ENCODE measurements at places on chromosomes 16 and 17. TPM values are rescaled to one million over a fixed set of nuclear protein-coding genes. Genes with fewer than 3 reads are reported as not detected.

DNA sequence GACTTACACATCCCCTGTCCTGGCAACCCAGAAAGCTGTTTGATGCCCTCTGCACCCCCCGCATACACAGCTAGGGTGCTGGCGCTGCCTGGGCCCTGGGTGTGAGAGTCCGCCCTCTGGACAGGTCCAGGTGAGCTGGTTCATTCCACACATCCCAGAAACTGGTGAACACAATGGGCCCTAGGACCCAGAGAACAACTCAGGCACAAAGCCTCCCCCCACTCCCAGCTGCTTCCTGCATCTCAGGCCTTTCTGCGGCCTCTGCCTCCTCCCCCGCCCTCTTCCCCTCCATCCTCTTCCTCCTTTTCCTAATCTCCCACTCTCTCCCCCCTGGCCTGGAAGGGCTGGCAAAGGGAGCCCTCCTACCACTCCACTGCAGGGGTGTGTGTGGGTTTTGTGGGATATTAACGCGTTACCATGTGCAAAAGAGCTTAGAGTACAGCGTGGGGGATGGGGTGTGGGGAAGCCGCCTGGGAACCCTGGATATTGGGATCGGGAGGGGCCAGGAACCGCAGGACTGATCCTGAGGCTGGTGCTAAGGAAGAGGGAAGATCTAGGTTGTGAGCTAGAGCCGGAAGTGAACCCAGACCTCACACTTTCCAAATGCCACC, 1.6 kb upstream of the PPP1R9B start:
- peak; percentile 83 for DNase-seq

DNA sequence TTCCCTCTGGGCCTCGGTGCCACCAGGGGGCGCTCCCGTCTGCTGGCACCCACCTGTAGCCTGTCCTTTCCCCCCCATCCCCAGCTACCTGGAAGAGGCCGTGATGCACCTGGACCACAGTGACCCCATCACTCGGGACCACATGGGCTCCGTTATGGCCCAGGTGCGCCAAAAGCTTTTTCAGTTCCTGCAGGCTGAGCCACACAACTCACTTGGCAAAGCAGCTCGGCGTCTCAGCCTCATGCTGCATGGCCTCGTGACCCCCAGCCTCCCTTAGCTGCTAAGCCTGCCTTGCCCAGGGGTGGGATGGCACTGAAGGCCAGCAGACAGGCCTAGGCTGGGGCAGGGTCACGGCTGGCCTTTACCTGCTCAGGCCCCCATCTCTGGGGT, 818 bp upstream of the NRN1L start:
- peak; percentile 76 for DNase-seq

Gene PLLP
- polyA plus RNA-seq, result 39.0 TPM

DNA sequence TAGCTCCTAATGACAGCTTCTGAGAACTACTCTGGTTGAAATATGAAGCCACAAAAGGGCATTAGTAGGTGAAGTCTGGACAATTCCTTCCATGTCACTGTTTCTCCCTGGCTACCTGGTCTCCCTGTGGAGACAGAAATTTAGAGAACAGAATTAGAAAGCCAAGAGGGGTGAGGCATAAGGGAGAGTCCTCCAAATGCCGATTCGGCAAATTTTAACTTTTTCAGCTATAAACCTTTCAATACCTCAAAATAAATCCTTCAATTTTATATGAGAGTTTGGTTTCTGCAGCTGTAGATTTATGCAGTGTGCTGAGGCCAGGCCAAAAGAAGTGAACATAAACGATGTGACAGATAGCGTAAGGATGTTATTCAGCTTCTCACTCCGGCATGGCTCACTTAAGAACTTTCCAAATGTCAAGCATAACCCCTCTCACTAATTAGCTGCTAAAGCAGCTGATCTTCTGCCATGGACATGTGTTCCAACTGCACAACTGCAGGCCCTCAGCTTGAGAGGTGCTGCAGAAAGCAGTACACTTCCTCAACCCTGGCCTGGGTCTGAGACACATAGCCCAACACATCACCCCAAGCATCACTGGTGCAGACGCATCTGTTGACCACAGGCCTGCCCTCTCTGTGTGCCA, 247.9 kb upstream of the SOX9 start:
- peak; percentile 5 for DNase-seq

Gene CACNG5
- not detected for polyA plus RNA-seq

DNA sequence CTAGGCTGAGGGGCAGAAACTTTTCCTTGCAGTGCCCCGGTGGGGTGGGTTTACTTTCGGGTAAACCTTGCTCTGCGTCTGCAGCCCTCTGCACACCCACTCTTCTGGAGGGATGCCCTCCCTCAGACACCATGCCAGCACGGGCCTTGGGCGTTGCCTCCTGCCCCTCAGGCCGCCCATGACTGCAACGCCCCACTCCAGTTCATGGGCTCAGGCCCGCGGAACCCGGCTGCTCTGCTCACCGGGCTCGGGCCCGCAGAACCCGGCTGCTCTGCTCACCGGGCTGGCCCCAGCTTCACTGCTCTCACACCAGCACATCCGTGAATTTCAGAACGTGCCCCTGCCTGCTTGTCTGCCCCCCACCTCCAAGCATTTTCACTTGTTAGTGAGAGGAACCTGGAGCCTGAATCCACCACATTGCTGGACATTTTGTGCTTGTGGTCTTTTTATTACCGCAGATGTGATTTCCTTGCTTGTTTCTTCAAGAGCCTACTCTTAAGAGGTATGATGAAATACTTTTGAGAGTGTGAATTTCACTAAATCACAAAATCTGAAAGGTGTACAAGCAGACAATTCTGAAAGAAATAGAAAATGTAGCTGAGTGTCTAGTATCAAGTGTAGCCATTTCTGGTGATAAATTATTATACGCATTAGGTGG, 130.9 kb downstream of the RPTOR start:
- DNase-seq, result no peak

GRCh38 chr17:67841992-67842391, 16.7 kb downstream of the BPTF start:
- DNase-seq, result no peak

Gene CARD14
- 10.5 TPM for polyA plus RNA-seq

DNA sequence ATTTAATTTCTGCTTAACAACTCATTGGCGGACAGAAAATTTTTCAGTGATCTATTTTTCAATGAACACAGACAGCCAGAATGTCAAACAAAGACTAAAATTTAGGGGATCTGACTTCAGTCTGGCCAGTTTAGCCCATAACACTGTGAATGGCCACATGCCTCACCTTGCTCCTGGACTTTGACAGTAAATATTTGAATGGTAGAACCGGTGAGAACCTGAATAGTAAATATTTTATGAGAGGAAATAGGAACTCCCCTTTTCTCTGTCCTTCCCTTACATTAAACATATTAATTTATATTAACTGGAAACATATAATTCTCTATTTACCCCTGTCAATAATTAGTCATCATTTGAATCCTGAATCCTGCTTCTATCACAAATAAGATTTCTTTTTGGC, 942.1 kb downstream of the KCNJ2 start:
- DNase-seq, result no peak

GRCh38 chr16:86100205-86101136, 201.5 kb downstream of the IRF8 start:
- DNase-seq, result peak; percentile 83

GRCh38 chr17:8147805-8148404, 4.3 kb downstream of the PER1 start:
- DNase-seq, result no peak

DNA sequence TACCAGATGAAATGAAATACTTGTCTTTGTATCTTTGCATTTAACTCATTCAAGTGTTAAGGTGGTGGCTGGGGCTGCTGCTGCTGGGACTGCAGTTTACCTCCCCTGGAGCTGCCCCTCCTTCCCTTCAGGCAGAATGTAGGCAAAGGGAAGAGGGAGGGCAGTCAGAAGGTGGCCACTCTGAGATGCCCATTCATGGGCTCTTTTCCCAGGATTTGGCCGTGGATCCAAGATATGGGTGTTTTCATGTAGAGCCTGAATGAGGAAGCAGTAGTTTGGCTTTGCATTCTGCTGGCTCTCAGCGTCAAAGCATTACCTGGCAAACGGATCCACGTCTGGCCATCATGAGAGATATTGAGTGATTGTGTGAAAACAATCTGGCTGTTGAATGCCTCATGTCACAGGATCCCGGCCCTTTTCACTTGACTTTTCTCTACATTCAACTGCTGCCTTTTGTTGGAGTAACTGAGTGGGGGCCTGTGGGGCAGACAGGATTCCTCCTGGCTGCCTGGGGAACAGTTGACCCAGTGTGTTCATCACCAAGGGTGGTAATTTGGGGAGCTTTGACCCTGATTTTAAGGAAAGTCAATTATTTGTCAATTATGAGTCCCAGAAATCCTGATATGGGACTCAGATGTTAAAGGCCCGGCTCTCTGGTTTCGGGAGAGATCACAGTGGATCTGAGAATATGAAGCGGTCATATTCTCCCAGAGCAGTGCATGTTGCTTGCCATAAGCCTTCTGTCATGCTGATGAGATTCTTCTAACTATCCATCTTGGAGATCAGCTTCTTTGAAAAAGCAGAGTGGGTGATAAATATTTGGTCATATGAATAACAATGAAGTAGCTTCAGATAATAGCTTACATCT, 236.8 kb downstream of the IRX3 start:
- DNase-seq, result no peak

DNA sequence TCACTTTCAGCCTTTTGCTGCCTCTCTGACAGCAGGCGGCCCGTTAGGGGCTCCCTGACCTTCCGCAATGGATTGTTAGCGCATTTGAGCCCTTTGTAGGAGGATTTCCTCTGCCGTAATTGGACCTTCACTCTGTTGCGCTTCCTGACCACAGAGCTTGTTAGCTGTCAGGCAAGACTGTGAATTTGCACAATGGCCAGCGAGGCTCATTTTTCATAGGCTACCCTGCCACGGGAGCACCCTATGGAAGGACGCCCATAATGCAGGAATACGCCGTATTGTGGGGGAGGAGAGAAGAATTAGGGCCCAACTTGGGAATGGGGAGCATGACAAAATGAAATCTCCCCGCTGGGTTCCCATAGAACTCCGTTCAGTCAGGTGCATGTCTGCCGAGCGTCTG, 205.2 kb upstream of the NLRP1 start:
- DNase-seq, result no peak

DNA sequence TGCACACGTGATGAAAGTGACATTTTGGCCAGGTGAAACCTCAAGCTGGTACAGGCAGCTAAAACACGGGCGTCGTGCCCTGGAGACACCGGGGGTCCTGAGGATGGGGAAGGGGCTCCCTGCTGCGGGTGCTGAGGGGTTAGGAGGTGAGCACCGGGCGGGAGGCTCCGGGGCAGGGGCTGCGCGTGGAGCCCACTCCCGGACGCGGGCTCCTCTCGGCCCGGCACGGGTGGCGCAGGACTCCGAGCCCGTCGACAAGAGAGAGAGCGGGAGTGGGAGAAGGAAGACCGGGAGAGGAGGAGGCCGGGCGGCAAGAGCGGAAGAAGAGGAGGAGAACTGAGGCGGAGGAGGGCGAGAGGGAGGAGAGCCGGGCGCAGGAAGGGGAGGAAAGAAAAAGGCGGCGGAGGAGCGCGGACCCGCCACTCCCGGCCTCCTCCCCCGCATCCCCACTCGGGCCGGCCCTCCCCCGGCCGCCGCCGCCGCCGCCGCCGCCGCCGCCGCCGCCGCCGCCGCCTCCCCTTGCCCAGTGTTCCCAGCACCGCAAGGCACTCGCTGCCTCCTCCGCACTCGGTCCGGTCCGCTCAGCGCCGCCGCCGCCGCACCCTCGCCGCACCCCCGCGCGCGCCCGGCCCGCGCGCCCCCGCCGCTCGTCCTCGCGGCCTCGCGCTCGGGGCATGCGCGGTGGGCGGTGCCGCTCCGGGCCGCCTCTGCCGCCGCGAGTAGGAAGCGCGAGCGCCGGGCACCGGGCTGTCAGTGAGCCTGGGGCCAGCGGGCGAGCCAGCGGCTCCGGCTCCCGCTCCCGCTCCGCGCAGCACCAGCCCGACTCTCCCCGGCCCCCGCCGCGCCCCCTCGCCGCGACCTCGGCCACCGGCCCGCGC, at the start of gene PRKCA:
Gene PRKCA, plus strand, starts transcription at position 750 of the 878 bp plus-strand sequence.
- peak; percentile 81 for DNase-seq

DNA sequence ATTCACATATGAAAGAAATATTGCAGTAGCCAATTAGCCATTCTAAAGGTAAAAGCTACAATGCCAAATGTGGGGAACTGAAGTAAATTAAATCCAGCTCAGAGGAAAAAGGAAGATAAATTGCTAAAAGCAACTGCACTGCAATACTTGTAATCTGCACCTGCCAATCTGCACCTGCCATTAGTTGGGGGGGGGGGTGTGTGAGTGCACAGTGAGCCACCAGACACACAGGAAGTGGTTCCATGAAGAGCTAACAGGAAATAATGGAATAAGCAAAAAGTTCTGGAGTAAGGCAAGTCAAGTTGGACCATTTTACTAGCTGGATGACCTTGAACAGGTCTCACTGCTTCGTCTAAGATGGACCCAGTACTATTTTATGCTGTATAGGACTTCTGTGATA, 191.8 kb downstream of the PARN start:
- DNase-seq, result no peak

Gene MT4
- polyA plus RNA-seq, result not detected

DNA sequence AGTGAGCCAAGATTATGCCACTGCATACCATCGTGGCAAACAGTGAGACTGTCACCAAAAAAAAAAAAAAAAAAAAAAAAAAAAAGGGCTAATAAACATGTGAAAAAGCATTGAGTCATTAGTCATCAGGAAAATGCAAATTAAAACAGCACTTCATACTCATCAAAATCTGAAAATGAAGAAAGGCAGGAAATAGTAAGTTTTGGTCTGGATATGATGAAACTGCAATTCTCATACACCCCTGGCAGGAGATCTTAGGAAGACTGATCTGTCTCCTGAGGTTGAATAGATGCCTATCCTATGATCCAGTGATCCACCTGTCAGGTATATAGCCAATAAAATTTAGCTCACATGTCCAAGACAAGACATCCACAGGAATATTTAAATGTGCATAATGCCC, 212.7 kb downstream of the CPPED1 start:
- no peak for DNase-seq

DNA sequence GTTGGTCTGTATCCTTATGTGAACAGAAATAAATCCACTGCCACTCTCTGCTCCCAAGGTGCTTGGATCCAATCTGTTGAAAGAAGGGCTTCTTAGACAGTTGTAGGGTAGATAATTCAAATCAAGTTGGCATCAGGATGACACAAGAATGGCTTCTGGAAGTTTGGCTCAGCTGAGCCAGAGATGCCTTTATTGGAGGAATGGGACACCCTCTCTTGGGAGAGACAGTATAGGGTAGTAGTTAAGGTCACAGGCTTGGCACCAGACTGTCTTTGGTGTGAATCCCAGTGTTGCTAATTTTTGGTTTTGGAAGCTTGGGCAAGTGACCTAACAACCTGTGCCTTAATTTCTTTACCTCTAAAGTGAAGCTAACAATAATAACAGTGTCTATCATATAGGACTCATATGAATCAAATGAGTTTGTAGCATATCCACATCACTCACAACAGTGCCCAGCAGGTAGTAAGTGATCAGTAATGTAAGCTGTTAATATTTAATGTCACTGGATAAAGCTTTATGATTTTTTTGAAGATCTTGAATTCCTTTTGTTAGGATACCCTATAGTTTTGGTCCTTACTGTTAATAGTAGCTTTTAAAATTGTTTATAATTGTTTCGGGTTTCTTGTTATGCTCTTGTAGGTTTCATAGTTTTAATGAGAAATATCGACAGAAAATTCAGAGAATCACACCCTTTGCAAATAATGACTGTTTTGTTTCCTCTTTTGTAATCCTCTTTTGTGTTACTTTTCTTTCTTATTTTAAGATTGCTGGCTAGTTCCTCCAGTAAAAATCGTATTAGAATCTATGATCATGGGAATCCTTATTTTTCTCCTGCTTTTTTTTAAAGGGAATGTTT, 19.1 kb downstream of the ZNRF1 start:
- DNase-seq, result no peak

GRCh38 chr16:10661737-10662136, 33.0 kb downstream of the TEKT5 start:
- no peak for DNase-seq
